ENCODE measurements at places on chromosomes 7 and 10. TPM values are rescaled to one million over a fixed set of nuclear protein-coding genes. Genes with fewer than 3 reads are reported as not detected.
A peak's percentile ranks its signal among the peaks of the same experiment; 100 is the strongest.

DNA sequence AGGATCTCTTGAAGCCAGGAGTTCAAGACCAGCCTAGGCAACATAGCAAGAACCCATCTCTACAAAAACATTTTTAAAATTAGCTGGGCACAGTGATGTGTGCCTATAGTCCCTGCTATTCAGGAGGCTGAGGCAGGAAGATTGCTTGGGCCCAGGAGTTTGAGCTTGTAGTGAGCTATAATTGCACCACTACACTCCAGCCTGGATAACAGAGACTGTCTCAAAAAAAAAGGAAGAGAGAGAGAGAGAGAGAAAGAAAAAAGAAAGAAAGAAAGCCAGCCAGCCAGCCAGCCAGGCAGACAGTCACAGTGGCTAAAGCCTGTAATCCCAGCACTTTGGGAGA lies 95.2 kb upstream of the STK17A start:
- no peak overlapping the region for H3K27ac ChIP-seq
- no peaks in the 10 kb centered on the region for H3K36me3 ChIP-seq
- no peak for DNase-seq
- no peak overlapping the region for H3K4me3 ChIP-seq
- no peaks in the 10 kb centered on the region for H3K4me1 ChIP-seq
- H3K27me3 ChIP-seq, result no peaks in the 10 kb centered on the region

DNA sequence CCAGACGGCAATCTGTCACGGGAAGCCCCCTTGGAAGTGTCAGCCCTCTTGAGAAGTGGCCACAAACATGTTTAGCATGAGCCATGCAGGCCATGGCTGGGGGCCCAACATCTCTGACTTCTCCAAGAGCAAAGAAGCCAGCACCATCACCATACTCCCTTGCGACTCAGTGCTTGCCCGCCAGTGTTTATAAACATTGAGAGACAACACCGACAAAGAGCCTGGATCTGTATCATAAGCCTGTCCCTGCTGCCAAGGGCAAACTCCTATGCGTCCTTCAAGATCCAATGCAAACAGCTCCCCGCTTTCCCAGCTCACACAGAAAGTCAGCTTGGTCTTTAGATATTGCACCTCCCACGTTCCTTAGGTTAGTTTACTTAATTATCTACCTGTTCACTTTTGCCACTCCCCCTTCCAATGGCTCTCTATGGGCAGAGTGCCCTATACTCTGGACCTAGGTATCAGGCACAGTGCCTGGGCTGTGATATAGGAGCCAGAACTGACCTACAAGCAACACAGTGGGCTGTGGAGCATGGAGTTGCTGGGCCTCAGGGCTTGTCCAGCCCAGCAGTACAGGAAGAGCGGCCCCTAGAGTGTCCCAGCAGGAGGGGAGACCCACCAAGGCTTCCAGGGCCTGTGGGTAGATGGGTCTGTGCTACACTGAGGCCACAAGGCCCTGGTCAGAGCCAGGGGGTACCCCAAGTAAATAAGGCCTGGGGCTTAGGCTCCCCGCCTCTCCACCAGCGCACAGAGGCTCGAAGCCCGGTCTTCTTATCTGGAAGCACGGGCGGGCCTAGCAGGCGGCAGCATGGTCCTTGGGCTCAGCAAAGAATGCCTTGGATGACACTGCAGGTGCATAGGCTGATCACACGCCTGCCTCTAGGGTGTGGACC lies 37.7 kb downstream of the CAMK2B start:
- H3K4me3 ChIP-seq, result no peak overlapping the region
- H3K36me3 ChIP-seq, result no peaks in the 10 kb centered on the region
- H3K27ac ChIP-seq, result no peak overlapping the region
- H3K27me3 ChIP-seq, result no peaks in the 10 kb centered on the region
- H3K4me1 ChIP-seq, result peaks cover 10% of the 10 kb centered on the region

DNA sequence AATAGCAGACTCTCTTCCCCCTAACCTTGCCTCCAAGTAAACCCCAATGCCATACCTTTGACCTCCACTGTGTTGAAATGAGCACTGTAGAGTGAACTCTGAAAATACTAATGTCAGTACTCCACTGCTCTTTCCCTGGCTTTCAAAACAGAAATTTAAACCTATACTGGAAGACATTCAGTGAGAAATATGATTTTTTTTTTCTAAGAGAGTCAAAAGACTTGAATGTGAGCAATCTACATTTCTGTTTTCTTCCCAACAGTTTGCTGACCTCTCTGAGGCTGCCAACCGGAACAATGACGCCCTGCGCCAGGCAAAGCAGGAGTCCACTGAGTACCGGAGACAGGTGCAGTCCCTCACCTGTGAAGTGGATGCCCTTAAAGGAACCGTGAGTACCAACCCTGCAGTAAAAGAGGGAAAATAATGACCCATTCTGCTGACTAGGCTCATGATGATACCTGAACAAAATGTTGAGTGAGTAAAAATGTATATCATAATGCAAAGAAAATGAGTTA lies 6.4 kb downstream of the VIM start:
- H3K27me3 ChIP-seq, result peaks cover under 1% of the 10 kb centered on the region
- peaks cover 61% of the 10 kb centered on the region for H3K4me1 ChIP-seq
- no peak for DNase-seq
- H3K4me3 ChIP-seq, result peak overlapping the region; percentile 82

DNA sequence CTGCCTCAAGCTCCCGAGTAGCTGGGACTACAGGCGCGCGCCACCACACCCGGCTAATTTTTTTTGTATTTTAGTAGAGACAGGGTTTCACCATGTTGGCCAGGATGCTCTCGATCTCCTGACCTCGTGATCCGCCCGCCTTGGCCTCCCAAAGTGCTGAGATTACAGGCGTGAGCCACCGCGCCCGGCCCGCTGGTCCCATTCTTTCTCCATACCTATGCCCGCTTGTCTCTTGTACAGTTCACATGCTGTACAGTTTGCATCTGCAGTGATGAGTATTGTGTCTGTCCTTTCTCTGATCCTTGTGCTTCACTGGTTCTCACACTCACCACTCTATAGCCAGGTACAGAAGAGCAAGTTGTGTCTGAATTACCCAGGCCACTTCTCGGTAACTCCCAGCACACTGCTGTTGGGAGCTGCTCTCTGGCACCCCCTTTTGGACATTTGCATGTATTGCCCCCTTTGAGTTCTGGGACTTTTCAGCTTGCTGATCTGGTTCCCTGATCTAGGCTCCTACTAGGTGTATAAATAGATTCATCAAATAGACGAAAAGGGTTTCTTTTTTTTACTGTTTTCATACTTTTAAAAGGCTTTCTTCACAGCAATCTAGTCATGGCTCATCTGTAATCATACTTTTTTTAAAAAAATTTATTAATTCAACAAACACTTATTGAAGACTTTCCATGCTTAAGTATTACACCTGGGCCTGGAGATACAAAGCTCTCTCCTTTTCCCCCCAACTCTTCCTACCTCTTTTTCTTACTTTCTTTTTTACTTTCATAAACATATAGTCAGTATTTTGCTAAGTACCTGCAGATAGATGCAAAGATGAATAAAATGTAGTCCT lies 53.5 kb downstream of the AOAH start:
- H3K27me3 ChIP-seq, result no peaks in the 10 kb centered on the region
- H3K27ac ChIP-seq, result no peak overlapping the region
- no peak overlapping the region for H3K4me3 ChIP-seq
- peaks cover 7% of the 10 kb centered on the region for H3K36me3 ChIP-seq

- H3K4me3 ChIP-seq, result no peak overlapping the region
- H3K27me3 ChIP-seq, result no peaks in the 10 kb centered on the region
- peaks cover 9% of the 10 kb centered on the region for H3K4me1 ChIP-seq
- no peaks in the 10 kb centered on the region for H3K36me3 ChIP-seq
- peak; percentile 36 for DNase-seq
- no peak overlapping the region for H3K27ac ChIP-seq
These were observed 179.5 kb upstream of the PLXNA4 start for GRCh38 chr7:132755538-132756483.

GRCh38 chr10:92265687-92266258 lies 25.1 kb downstream of the CPEB3 start:
- no peak overlapping the region for H3K4me3 ChIP-seq
- peaks cover 18% of the 10 kb centered on the region for H3K4me1 ChIP-seq
- H3K27me3 ChIP-seq, result no peaks in the 10 kb centered on the region
- H3K36me3 ChIP-seq, result no peaks in the 10 kb centered on the region
- H3K27ac ChIP-seq, result no peak overlapping the region
- DNase-seq, result no peak

GRCh38 chr7:139876622-139877283 lies 47.7 kb downstream of the TBXAS1 start:
- peaks cover 2% of the 10 kb centered on the region for H3K4me1 ChIP-seq
- H3K27ac ChIP-seq, result no peak overlapping the region
- H3K4me3 ChIP-seq, result no peak overlapping the region
- no peaks in the 10 kb centered on the region for H3K36me3 ChIP-seq
- DNase-seq, result no peak

- H3K27ac ChIP-seq, result no peak overlapping the region
- no peaks in the 10 kb centered on the region for H3K27me3 ChIP-seq
- no peaks in the 10 kb centered on the region for H3K36me3 ChIP-seq
These were observed 116.7 kb downstream of the GPR85 start for GRCh38 chr7:112969946-112970345.

DNA sequence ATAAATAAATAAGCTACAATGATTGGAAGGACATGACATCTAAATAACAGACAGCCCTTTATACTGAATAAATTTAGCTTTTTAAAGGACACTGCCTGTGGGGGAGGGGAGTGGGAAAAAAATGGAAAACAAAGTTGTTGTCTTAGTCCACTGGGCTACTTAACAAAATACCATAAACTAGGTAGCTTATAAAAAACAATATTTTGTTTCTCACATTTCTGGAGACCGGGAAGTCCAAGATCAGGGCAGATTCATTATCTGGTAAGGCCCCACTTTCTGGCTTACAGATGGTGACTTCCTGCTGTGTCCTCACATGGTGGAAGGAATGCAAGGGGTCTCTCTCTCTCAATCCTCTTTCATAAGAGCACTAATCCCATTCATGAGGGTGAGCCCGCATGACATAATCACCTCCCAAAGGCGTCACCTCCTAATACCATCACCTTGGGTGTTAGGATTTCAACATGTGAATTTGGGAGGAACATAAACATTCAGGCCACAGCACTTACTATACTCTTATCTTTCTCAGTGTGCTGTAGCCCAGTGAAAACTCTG lies 43.0 kb downstream of the DNAJC12 start:
- H3K36me3 ChIP-seq, result no peaks in the 10 kb centered on the region
- no peak overlapping the region for H3K27ac ChIP-seq
- DNase-seq, result no peak
- no peaks in the 10 kb centered on the region for H3K4me1 ChIP-seq
- H3K27me3 ChIP-seq, result no peaks in the 10 kb centered on the region
- H3K4me3 ChIP-seq, result no peak overlapping the region

- no peaks in the 10 kb centered on the region for H3K4me1 ChIP-seq
- H3K4me3 ChIP-seq, result no peak overlapping the region
- H3K27ac ChIP-seq, result no peak overlapping the region
- no peak for DNase-seq
- peaks cover 4% of the 10 kb centered on the region for H3K27me3 ChIP-seq
These were observed 79.6 kb upstream of the EMX2 start for GRCh38 chr10:117462816-117463544.

Gene IGFBP1
- total RNA-seq, result not detected

Gene ADAM12
- 3.5 TPM for total RNA-seq

Gene COL28A1
- 0.58 TPM for total RNA-seq

Gene KLHL7
- total RNA-seq, result 55.9 TPM

Gene ZNF12
- total RNA-seq, result 30.4 TPM

Gene CHAT
- total RNA-seq, result not detected
